ENCODE measurements at places on chromosomes 5 and 9. TPM values are rescaled to one million over a fixed set of nuclear protein-coding genes. Genes with fewer than 3 reads are reported as not detected.
A peak's percentile ranks its signal among the peaks of the same experiment; 100 is the strongest.

- ATAC-seq: no peak
Measured at GRCh38 chr9:6590334-6590733, 55.2 kb downstream of the GLDC start.

DNA sequence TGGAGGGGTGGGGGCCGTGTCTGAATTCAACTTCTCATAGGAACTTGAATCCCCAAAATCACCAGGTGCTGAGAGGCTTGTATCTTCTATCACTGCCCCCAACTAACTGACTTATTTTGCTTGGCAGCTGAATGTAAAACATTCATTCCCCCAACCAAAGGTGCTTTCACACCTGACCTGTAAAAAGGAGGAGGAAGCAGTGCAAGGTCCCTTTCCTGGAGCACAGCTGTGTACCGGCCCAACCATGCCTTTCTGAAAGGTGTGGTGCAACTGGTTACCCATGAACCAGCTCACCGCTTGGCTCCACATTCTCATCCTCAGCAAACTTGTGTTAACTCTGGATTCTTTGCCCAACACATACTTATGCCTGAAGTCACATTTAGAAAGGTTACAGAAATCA lies 34.7 kb downstream of the TMEM167A start:
- ATAC-seq: no peak

GRCh38 chr9:132898051-132898450 lies 19.4 kb downstream of the SPACA9 start:
- ATAC-seq: no peak

- no peak for ATAC-seq
Measured at GRCh38 chr5:151388960-151389359, 41.6 kb upstream of the SLC36A2 start.

- no peak for ATAC-seq
Measured at GRCh38 chr9:135030566-135031226, 56.8 kb upstream of the OLFM1 start.

DNA sequence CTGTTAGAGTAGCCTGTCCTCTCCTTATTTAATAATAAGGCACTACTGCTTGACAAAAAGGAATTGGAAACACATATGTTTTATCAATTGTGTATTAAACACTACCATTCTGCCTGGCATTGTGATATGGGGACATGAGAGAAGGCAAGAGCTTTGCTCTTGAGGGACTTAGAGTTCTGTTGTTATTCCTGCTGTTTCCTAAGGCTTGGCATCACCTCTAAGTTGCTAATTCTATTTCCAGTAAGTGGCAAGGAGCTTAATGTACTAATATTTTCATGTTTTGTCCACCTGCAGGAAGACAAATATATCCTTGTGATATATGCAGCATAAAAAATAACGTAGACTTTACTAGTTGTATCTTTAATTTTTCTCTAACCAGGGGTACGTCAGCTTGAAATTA lies 12.6 kb downstream of the HMGCR start:
- ATAC-seq: no peak

GRCh38 chr9:86953181-86953580 lies 5.9 kb upstream of the GAS1 start:
- ATAC-seq: no peak

- ATAC-seq: no peak
Measured at GRCh38 chr5:133254803-133255202, 203.0 kb downstream of the HSPA4 start.

- ATAC-seq: no peak
Measured at GRCh38 chr5:105587963-105588662, 2025.5 kb upstream of the NUDT12 start.

- no peak for ATAC-seq
Measured at GRCh38 chr5:143515829-143516228, 112.3 kb upstream of the NR3C1 start.

- no peak for ATAC-seq
Measured at GRCh38 chr5:110333384-110333783, 393.1 kb downstream of the TMEM232 start.

- no peak for ATAC-seq
Measured at GRCh38 chr9:109014608-109015280, 1.4 kb upstream of the CTNNAL1 start.

SPAG8 gene
- 0.58 TPM for total RNA-seq

DNA sequence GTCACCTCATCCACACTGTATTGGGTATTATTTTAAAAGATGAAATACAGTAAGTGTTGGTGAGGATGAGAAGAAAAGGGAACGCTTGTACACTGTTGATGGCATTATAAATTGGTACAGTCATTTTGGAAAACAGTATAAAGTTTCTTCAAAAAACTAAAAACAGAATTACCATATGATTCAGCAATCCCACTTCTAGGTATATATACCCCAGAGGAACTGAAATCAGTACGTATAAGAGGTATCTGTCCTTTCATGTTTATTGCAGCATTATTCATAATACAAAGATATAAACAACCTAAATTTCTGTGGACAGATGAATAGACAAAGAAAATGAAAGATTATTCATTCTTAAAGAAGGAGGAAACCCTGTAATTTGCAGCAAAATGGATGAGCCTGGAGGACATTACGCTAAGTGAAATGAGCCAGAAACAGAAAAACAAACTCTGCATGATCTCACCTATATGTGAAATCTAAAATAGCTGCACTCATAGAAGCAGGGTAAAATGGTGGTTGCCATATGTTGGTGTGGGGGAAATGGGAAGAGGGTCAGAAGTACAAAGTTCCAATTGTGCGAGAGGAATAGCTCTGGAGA lies 191.6 kb downstream of the TRIM36 start:
- peak; percentile 44 for ATAC-seq

GRCh38 chr5:14593326-14594021 lies 11.9 kb downstream of the OTULINL start:
- ATAC-seq: peak; percentile 41

DNA sequence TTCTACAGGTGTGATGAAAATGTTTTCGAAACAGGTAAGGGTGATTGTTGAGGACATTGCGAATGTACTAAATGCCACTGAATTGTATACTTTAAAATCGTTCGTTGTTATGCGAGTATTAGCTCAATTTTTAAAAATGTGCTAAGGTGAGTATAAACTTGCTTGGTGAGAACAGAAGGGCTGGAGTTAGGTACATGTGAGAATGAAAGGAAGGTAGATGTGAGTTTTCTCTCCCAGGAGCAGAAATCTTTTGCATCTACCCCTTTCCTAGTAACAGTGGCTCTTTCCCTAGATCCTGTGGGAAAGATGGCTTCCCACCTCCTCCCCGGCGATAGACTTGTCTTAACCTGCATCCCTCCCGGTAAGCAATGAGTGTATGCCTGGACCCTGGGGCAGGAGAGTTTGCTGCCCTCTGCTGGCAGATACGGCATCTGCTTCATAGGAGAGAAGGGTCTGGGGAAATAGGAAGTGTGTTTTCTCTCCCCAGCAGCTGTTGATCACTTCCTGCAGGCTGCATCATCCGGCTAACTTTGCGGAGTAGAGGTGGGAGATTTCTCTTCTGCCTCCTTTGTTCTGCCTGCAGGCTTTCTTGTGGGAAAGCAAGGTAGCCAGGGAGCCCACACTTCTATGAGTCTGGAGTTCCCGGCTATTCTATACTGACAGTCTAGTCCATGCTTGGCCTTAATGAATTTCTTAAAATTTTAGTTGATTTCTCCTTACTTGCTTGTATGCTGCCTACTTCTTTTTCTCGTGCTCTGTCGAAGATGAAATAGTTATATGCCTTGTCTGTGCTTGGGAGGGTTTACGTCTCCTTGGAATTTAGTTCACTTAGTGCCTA lies 373.3 kb upstream of the SEMA6A start:
- peak; percentile 85 for ATAC-seq

GRCh38 chr5:90878549-90879196 lies 320.1 kb downstream of the ADGRV1 start:
- ATAC-seq: no peak

GRCh38 chr9:79155308-79155707 lies 416.5 kb upstream of the TLE4 start:
- no peak for ATAC-seq

GARIN3 gene
- 0.85 TPM for total RNA-seq

DNA sequence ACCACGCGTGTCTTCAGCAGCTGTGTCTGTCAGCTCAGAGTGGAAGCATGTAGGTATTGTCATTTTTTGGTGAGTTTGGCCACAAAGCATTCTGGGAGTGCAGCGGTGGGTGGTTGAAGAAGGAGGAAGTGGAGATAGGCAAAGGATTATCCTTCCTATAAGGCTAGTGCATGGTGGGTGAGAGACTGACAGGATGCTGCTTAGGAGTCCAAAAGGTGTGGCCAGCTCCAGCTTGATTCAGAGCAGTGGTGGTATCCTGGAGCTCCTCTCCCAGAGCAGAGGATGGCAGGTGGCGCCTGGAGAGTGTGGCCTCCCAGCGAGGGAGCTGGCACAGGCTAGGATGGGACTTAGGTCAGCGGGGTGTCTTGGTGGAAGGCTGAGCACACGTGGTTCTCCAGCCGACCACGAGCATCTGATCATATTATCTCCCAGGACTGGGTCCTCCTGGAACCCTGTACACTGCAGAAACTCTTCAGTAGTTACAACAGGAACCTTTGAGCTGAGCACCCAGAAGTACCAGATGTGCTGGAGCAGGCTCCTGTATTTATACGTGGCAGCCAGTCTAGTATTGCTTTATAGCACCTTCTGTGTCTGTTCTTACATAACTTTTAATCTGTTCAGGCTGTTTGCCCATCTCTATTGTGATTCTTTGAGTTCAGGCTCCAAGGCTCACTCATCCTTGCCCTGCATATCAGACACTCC lies 29.6 kb downstream of the MAML1 start:
- ATAC-seq: peak; percentile 13

- no peak for ATAC-seq
Measured at GRCh38 chr5:124234022-124234769, 512.2 kb downstream of the ZNF608 start.

CTSV gene
- total RNA-seq: 2.1 TPM

Data from activated T-helper 17 cell treated with anti-CD3 and anti-CD28 coated beads, Interleukin-2, amount 50 U/mL, for 72 hours (primary cell).